ENCODE measurements at places on chromosomes 4 and X.

- DNase-seq: no peak
Observed at GRCh38 chrX:14700982-14701381, 171.6 kb downstream of the GLRA2 start.

GRCh38 chr4:86898562-86898961 is 6.3 kb upstream of the C4orf36 start:
- no peak for DNase-seq

DNA sequence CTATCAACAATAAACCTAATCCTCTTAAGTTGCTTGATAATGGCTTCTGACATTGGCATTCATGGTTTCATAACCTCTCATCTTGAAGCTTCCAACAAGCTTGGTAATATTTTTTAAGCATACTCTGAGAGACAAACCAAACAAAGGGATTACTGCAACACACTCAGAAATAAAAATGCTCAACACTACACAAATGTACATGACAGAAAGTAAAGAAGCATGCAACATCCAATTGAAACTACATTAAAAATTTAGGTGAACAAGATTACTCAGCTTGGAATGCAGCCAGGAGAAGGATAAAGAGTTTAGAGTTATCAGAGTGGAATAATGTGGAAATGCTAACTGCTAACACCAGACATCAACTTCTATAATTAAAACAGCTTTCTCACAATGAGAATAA is 1136.6 kb upstream of the PABPC4L start:
- no peak for DNase-seq

DNA sequence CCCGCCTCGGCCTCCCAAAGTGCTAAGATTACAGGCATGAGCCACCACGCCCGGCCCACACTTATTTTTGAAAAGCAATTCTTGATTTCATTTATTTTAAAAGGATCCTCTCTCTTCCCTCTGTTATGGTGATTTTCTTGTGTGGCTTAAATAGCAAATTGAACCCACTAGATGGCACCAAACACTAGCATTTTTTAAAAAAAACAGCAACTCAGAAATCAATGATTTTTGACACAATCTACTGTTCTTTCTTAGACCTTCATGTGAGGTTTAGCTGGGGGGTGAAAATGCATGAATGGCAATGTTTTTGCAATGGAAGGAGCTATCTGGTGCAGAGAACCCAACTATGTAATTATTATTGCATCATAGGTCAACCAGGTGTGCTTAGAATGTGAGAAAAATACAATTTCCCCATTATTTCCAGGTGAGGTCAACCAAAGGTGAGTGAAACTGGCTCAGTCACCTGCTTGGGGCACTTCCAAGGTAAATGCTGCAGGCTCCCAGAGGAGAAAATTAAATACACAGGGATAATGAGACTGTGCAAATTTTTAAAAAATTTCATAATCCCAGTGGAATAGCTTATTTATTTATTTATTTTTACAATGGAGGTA is 226.7 kb upstream of the PRKX start:
- DNase-seq: peak; percentile 5

DNA sequence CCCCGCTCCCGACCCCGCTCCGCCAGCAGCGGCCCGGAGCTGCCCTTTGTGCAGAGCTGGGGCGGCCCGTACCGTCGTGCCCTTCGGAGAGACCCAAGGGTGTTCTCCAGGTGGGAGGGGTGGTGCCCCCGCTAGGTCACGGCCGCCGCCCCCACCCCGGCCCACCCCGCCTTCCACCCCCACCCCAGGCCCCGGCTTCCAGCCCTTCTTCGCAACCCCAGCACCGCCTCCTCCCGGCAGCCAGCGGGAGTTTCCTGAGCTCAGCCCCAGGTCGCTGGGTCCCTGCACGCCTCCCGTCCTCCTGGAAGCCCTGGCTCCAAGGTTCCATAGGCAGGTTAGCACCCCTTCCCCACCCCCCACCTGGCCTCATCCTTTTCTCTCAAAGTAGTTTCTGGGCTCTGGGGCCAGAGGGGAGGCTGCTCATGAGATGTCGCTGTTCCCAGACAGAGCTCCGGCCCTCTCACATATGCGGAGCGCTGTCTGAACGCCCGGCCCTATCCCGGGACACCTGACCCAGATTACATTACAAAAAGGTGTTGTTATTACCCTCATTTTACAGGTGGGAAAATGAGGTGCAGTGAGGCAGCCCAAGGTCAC is 25.2 kb upstream of the FGFR3 start:
- DNase-seq: peak; percentile 47

GRCh38 chr4:174266416-174266815 is 17.1 kb downstream of the FBXO8 start:
- no peak for DNase-seq

DNA sequence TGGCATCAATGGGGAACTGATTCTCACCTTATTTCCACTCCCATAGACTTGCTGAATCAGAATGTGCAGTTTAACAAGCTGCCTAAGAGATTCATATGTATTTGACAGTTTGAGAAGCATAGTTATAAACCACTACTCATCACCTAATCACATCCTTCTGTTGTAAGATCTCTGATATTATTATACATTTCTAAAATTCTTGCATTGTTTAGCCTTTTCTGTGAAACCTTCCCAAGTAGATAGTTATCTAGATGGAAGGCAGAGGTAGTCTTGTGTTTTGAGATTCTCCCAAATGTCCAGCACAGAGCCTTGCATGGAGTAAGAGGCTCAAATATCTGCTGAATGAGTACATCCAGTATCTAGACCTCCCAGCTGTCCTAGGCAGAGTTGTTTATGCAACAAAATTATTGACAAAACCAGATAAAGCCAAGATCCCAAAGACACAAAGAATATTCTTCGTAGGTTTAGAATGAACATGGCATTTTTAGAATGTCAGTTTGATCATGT is 227.3 kb downstream of the KDR start:
- DNase-seq: no peak

- DNase-seq: no peak
Observed at GRCh38 chr4:64642936-64643335, 233.7 kb upstream of the TECRL start.

DNA sequence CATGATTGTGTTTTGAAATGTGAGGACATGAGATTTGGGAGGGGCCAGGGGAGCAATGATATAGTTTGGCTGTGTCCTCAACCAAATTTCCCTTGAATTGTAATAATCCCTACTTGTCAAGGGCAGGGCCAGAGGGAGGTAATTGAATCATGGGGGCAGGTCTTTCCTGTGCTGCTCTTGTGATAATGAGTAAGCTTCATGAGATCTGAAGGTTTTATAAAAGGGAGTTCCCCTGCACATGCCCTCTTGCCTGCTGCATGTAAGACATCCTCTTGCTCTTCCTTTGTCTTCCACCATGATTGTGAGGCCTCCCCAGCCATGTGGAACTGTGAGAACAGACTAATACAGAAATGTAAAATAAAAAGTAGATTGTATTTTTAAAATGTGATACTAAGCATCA is 1294.9 kb downstream of the ADGRL3 start:
- no peak for DNase-seq

- no peak for DNase-seq
Observed at GRCh38 chr4:25970691-25971432, 56.8 kb downstream of the SMIM20 start.

DNA sequence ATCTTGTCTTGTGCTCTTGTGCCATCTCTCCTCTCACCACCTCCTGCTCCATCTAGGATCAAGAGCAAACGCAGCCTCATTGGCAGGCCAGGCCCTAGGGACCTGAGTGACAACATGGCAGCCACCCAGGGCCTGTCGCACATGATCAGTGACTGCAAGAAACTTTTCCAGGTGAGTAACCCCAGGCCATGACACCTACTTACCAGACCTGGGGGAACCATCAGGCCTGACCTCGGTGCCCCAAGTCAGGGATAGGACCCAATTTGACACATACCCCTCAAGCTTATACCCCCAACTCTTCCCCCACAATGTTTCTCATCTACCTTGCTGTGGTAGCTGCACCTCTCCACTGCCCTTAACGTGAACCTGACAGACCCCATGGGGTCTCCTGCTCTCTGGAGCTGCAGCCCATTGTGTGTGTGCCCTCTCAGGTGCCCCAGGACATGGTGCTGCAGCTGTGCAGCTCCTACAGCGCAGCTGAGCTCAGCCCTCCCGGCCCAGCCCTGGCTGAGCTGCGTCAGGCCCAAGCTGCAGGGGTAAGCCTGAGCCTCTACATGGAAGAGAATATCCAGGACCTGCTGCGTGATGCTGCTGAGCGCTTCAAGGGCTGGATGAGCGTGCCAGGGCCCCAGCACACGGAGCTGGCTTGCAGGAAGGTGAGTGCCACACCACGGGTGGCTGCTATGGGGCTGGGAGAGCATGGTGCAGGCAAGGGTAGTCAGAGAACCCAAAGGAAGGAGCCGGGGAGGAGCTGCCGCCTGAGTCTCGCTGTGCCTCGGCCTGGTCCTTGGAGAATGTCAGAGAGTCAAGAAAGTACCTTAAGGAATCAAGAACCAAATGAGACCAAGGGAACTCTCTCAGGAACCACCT is 74.8 kb downstream of the STARD8 start:
- DNase-seq: no peak

- DNase-seq: no peak
Observed at GRCh38 chrX:84453351-84454246, 48.7 kb downstream of the HDX start.

GRCh38 chr4:3740256-3740655 is 25.9 kb upstream of the ADRA2C start:
- DNase-seq: no peak

GRCh38 chr4:152316969-152317368 is 218.9 kb downstream of the FBXW7 start:
- DNase-seq: no peak

DNA sequence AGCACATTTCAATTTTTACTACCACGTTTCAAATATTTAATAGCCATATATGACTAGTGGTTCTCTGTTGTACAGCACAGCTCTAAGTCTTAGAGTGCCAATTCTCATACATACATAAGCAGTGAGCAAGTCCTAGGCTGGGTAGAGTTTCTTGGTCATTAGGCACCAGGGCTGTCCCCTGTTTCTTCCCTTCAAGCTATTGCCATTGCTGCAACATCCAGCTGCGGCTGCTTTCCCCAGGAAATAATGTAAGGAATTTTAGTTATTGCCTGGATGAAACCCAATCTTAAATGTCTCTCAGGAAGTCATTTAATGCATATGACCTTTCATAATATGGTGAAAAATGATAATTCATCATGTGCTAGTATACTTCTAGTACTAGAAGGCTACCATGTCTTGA is 74.1 kb upstream of the PPP3CA start:
- DNase-seq: no peak

- DNase-seq: no peak
Observed at GRCh38 chr4:113125418-113125817, 76.0 kb downstream of the ANK2 start.

- DNase-seq: no peak
Observed at GRCh38 chr4:48024522-48024921, 8.0 kb downstream of the NIPAL1 start.

DNA sequence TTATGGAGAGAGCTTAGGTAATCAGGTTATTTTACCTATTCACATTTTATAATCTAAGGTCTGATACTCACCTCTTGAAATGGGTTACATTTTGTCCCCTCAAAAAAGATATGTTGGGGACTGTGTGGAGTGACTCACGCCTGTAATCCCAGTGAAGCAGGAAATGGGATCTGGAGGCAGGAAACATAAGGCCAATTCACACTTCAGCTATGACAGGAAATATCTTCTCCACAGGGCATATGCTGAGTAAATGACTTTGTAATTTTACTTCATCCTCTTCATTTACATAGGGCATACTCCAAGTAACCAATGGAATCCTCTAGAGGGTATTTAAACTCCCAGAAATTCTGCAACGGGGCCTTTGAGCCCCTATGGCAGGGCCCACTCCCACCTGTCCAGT is 54.8 kb upstream of the ZMAT1 start:
- no peak for DNase-seq

DNA sequence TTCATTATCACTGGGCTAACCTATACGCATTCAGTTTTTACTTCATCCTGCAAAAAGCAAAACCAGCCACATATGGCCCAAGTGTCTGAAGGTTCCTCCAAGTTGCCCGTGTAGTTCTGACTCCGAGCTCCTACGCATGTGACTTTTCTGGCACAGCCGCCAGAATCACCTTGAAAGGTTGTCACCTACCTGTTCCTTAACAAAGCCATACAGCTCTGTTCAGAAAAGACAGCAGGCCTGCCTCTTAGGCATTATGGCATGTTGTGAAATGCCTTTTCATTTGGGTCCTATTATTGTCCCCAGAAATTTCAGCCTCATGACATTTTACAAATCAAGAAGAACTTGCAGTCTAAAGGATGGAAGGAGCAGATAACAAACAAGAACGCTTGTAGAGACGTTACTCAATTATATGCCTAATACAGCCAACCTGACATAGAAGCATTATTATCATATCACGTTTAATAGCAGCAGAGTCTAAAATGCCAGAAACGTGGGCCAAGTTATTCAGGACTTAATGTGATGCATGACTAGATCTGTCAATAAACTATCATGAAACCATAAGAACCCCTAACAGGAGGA is 118.5 kb downstream of the RBM47 start:
- no peak for DNase-seq

- no peak for DNase-seq
Observed at GRCh38 chr4:122772311-122772710, 39.8 kb downstream of the BBS12 start.

DNA sequence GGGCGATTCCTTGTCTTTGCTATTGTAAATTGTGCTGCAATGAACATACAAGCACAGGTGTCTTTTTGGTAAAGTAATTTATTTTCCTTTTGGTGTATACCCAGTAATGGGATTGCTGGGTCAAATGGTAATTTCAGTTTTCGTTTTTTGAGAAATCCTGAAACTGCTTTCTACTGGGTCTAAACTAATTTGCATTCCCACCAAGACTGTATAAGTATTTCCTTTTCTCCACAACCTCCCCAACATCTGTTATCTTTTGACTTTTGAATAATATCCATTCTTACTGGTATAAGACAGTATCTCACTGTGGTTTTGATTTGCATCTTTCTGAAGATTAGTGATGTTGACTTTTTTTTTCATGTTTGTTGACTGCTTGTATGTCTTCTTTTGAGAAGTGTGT is 2506.0 kb downstream of the PCDH7 start:
- no peak for DNase-seq

- DNase-seq: no peak
Observed at GRCh38 chr4:42480717-42481116, 83.4 kb downstream of the SHISA3 start.

- no peak for DNase-seq
Observed at GRCh38 chrX:29841750-29842149, 373.6 kb upstream of the MAGEB2 start.

- DNase-seq: no peak
Observed at GRCh38 chr4:115042496-115042895, 70.9 kb downstream of the NDST4 start.

DNA sequence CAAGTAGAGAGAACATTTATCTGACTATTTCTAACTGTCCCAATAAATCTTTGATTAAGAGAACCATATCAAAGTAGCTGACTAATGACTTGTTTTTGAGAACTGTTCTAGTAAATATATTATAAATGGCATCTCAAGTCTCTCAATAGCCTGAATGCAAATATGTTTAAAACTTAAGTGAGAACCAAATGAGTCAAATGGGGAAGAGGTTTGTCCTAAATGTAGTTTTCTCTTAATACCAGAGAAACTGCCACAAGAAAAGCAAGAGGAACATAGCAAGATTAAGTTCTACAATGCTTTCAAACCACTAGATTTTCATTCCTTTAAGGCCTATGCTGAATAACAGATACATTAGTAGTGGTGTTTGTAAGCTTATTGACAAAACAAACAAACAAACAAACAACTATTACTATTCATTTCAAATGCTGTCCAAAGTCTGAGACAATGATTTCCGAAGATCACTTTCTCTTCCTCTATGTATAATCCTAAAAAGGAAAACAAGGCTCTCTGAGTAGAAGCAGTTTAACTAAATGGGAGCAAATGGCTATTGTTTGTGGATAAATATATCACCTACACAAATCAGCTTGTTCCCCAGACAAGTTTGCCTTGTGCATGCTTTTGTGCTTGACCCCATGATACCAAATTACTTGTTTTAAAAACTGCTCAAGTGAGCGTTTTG is 408.4 kb upstream of the EMCN start:
- DNase-seq: no peak
